ENCODE measurements at places on chromosomes 5 and 9. TPM values are rescaled to one million over a fixed set of nuclear protein-coding genes. Genes with fewer than 3 reads are reported as not detected.

DNA sequence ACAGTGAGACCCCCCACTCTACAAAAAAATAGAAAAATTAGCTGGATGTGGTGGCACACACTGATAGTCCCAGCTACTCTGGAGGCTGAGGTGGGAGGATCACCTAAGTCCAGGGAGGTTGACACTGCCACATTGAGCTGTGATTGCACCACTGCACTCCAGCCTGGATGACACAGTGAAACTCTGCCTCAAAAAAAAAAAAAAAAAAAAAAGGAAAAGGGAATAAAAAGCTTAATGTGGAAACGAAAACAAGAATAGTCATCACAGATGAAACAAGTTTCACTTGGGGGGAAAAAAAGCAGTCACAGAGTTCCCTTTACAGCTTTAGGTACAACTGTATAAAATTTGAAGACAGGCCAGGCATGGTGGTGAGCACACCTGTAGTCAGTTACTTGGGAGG lies 84.2 kb downstream of the FNBP1 start:
- DNase-seq, result no peak

- DNase-seq, result no peak
Observed at GRCh38 chr5:77032635-77033034, 2.4 kb downstream of the AGGF1 start.

DNA sequence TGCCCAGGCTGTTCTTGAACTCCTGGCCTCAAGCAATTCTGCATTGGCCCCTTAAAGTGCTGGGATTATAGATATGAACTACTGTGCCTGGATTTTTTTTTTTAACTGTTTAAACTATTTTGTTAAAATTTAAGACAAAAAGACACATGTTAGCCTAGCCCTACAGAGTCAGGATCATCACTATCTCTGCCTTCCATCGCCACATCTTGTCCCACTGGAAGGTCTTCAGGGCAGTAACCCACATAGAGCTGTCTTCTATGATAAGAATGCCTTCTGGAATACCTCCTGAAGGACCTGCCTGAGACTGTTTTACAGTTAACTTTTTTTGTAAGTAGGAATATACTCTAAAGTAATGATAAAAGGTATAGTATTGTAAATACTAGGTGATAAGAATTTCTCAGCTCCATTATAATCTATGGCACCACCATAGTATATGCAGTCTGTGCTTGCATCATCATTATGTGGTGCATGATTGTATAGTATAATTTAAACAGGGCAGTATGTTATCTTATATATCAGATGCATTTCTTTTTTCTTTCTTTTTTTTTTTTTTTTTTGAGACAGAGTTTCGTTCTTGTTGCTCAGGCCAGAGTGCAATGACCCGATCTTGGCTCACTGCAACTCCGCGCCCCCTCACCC lies 52.7 kb downstream of the DENND4C start:
- no peak for DNase-seq

Gene SLC1A1
- 10.9 TPM for total RNA-seq

Gene ADAMTS6
- total RNA-seq, result 27.2 TPM
